Transverse colon (tissue), 4 donors: ENCODE measurements at places on chromosomes 12 and 14. TPM values are rescaled to one million over a fixed set of nuclear protein-coding genes. Genes with fewer than 3 reads are reported as not detected.

GPR162 gene
- 6.4 TPM for total RNA-seq

DNA sequence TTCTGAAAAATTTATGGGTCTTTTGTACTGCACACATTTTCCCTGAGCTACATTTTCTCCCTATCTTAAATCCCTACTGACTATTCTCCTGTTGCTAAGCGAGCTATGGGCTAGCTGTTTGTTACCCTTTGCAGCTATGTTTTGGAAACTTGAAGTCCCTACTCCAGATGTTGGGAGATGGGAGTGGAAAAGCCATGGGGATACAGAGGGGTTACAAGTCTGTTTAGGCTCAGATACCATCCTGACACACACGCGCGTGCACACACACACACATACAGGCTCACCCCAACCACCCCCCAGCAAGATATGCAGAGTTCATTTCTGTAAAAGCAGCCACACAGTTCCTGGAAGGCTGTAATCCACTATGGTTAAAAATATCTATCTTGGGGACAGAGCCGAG is 15.8 kb downstream of the ATP5MC2 start:
- peaks cover 37% of the 10 kb centered on the region for H3K4me1 ChIP-seq
- peaks cover 11% of the 10 kb centered on the region for H3K36me3 ChIP-seq
- H3K4me3 ChIP-seq, result no peak overlapping the region
- H3K27me3 ChIP-seq, result no peaks in the 10 kb centered on the region
- H3K27ac ChIP-seq, result peak overlapping the region; percentile 87

- H3K27ac ChIP-seq, result no peak overlapping the region
- H3K4me1 ChIP-seq, result no peaks in the 10 kb centered on the region
- no peaks in the 10 kb centered on the region for H3K36me3 ChIP-seq
- no peaks in the 10 kb centered on the region for H3K27me3 ChIP-seq
- H3K4me3 ChIP-seq, result no peak overlapping the region
Observed at GRCh38 chr12:130768120-130768519, 52.0 kb upstream of the RIMBP2 start.

- H3K36me3 ChIP-seq, result no peaks in the 10 kb centered on the region
- H3K4me3 ChIP-seq, result no peak overlapping the region
- H3K4me1 ChIP-seq, result peaks cover 7% of the 10 kb centered on the region
- no peaks in the 10 kb centered on the region for H3K27me3 ChIP-seq
Observed at GRCh38 chr12:106288494-106289195, 13.9 kb upstream of the TCP11L2 start.

DNA sequence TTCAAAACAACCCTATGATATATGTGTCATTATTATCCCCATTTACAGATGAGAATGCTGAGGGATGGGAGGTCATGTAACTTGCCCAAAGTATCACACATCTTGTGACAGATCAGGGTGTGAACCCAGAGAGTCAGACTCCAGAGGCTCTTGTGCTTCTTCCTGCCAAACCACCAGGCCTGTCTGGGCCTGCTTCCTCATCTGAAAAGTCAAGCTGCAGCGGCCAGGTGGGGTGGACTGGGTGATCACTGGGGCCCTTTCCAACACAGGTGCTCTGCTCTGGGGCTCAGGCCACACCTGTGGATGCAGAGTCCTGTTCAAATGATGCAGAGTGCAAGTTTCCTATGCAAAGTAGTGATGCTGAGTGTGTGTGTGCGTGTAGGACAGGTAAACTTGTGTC is 26.7 kb downstream of the TSPAN11 start:
- no peak overlapping the region for H3K4me3 ChIP-seq
- no peaks in the 10 kb centered on the region for H3K36me3 ChIP-seq
- DNase-seq, result no peak

DNA sequence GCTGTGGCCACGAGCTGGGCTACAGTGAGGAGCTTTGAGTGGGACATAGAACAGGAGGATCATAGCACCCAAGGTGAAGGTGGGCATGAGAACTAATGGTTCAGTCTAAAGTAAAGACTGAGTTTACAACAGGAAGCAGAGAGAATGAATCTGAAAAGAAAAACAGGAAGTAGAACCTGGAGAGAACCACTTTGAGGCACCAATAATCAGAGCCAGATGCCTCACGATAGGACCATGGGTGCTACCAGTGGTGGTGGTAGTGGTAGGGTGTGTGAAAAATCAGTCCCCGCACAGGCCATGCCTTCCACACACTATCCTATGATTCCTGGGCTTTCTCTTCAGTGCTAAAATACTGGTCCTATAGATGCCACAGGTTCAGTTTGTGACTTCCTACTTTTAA is 293.6 kb downstream of the AKAP6 start:
- H3K36me3 ChIP-seq, result no peaks in the 10 kb centered on the region
- H3K27me3 ChIP-seq, result no peaks in the 10 kb centered on the region
- no peak for DNase-seq
- no peak overlapping the region for H3K4me3 ChIP-seq
- H3K4me1 ChIP-seq, result no peaks in the 10 kb centered on the region

DNA sequence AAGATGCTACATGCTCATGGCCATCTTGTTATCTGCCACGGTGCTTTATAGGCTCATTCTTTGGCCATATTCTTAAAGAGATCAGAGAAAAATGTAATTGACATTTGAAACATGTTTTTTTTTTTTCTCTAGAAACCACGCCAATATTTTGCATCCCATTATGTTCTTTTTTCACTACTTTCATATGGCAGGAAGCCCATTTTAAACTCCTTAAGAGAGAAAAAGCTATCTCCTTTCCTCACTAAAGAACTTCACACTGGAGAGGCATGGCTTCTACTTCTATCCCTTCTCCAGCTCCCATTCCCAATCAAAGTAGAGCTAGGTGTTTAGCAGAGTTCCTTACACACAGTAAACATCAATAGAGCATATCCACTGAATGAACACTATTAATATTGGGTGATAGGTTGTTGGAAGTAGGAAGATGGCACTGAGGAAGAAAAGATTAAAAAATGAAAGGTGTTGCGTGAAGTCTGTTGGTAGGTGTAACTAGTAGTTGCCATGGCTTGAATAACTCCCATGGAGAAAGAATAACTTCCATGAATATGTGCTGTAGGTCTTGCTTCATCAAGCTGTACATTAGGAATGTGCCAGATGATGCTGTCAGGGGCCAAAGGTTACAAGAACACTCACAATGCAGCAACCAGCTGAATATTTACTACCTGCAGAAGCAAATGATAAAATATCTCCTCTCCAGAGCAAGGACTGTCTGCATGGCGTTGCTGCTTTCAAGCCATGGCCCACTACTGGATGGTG is 178.8 kb downstream of the STXBP6 start:
- no peak overlapping the region for H3K27ac ChIP-seq
- no peaks in the 10 kb centered on the region for H3K36me3 ChIP-seq
- peaks cover 13% of the 10 kb centered on the region for H3K4me1 ChIP-seq
- H3K4me3 ChIP-seq, result no peak overlapping the region
- no peak for DNase-seq

DNA sequence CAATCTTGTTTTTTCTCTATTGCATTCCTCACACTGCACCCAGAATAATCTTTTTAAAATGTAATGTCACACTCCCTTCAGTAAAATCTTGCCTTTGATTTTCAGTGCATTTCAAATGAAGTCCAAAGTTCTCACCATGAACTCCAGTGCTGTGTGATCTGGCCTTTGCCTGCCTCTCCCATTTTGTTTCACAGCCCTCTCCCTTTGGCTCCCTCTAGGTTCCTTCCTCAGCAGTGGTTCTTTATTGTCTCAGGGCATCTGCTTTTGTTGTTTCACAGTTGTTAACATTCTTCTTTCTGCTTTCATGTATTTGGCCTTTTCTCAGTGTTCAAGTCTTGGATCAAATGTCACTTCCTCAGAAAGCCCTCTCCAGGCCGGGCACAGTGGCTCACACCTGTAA is 84.5 kb upstream of the AMN1 start:
- no peaks in the 10 kb centered on the region for H3K27me3 ChIP-seq
- DNase-seq, result peak; percentile 19
- no peaks in the 10 kb centered on the region for H3K36me3 ChIP-seq
- no peaks in the 10 kb centered on the region for H3K4me1 ChIP-seq
- no peak overlapping the region for H3K27ac ChIP-seq

GRCh38 chr12:62635649-62636048 is 169.0 kb downstream of the MON2 start:
- H3K36me3 ChIP-seq, result no peaks in the 10 kb centered on the region
- no peak overlapping the region for H3K27ac ChIP-seq
- H3K4me1 ChIP-seq, result peaks cover 9% of the 10 kb centered on the region
- peaks cover 13% of the 10 kb centered on the region for H3K27me3 ChIP-seq

GRCh38 chr12:117699575-117699974 is 269.2 kb downstream of the KSR2 start:
- no peaks in the 10 kb centered on the region for H3K4me1 ChIP-seq
- H3K4me3 ChIP-seq, result no peak overlapping the region
- H3K36me3 ChIP-seq, result no peaks in the 10 kb centered on the region
- no peak for DNase-seq
- H3K27ac ChIP-seq, result no peak overlapping the region
